ENCODE measurements at places on chromosomes 3 and 15.

GRCh38 chr3:86867982-86868381 lies 123.0 kb downstream of the VGLL3 start:
- DNase-seq, result no peak

GRCh38 chr3:107910713-107911259 lies 180.0 kb downstream of the CD47 start:
- no peak for DNase-seq

DNA sequence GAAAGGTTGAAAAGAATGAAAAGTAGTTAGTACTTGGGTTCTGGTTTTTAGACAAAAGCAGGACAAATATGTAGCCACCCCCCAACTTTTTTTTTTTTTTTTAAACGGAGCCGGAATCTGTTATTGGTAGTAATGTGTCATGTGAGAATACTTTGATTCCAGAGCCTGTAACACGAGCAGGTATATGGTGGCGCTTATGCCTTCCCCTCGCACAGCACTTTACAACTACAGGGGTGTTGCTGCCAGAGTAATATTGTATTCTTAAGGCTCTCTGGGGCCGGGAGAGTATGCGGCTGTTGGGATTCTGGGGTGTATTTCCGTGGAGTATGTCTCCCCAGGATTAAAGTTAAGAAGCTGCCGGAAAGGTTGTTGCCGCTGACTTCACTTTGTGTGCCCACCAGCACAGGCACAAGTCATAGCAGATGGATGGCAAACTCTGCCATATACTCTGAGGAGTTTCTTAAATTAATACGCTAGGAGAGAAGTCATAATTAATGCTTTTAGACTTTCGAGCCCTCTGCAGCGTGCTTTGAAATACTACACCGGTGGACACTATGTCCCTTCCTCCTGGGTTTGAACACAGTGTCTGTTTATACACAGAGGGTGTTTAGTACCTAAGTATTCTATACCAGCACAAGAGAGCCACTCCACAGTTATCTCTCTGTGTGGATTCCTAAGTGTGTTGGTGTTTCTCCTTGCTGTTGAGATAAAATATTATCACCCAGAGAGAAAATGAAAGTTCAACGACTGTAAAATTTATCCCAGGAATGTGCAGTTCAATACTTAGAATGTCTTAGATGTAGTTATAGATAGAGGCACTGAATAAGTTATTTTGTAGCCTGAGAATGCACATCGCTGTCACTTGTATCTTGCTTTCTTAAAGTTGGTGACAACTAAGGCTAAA lies 1.4 kb downstream of the MBNL1 start:
- peak; percentile 93 for DNase-seq

- DNase-seq, result peak; percentile 2
Measured at GRCh38 chr3:100852840-100853239, 140.4 kb downstream of the ABI3BP start.

GRCh38 chr3:197024881-197025735 lies 4.5 kb downstream of the MELTF start:
- no peak for DNase-seq

DNA sequence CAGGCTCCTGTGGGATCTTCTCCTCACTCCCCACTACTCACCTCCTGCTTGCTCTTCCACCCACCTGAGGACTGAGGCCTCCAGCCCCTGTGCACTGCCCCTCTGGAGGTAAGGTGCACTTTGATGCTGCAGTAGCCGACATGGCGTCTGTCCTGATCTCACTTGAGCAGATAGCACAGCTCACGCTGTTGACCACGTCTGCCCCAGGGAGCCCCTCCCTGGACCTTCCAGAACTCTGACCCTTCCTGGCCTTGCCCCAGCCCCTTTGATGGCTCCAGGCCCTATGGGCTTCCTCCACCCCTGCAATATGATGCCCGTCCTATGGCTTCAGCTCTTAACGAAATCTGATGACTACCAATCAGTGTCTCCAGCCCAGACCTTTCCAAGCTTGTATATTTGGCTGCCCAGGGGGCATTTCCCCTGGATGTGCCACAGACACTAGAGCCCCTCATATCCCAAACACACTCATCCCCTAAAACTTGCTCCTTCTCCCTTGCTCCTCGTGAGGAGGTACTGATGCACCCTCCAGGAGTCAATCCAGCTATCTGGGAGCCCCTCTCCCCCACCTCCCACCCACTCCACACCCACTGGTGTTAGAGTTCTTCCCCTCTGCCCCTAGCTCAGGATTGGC lies 27.1 kb downstream of the KY start:
- DNase-seq, result no peak

Data from hematopoietic multipotent progenitor cell treated with erythropoietin and hydrocortisone succinate and interleukin-3 and kit ligand, for 8 days (in vitro differentiated cells).